ENCODE measurements at places on chromosomes 2 and 18. TPM values are rescaled to one million over a fixed set of nuclear protein-coding genes. Genes with fewer than 3 reads are reported as not detected.

Gene GNAL
- 0.22 TPM for total RNA-seq

Gene ABCG8
- total RNA-seq, result not detected

Gene ABCG5
- not detected for total RNA-seq

Gene SLC25A52
- total RNA-seq, result not detected

Gene GKN1
- not detected for total RNA-seq

Gene CCNYL1
- total RNA-seq, result 11.6 TPM

Gene PDE1A
- total RNA-seq, result 20.0 TPM

Gene KCNG2
- not detected for total RNA-seq

Gene DTNA
- total RNA-seq, result 17.2 TPM

Gene RAX
- not detected for total RNA-seq

Gene NLRC4
- not detected for total RNA-seq

Gene PROM2
- total RNA-seq, result 0.25 TPM

Gene ACTG2
- total RNA-seq, result 2.9 TPM

Gene MAP3K19
- not detected for total RNA-seq

Gene AQP4
- not detected for total RNA-seq

Gene SERPINB13
- not detected for total RNA-seq

Gene HYCC2
- total RNA-seq, result 9.4 TPM

Gene ABHD3
- 14.0 TPM for total RNA-seq

Gene CPO
- 0.12 TPM for total RNA-seq

Gene COL4A4
- total RNA-seq, result 2.7 TPM

Gene SP5
- not detected for total RNA-seq

Gene DYNAP
- not detected for total RNA-seq

Gene REG3G
- total RNA-seq, result not detected

Gene GCG
- not detected for total RNA-seq

Gene FAM161A
- 3.9 TPM for total RNA-seq

Gene TRAF3IP1
- 10.8 TPM for total RNA-seq

Gene KHK
- 1.2 TPM for total RNA-seq

Gene ACMSD
- not detected for total RNA-seq

Gene SAP130
- 3.2 TPM for total RNA-seq

Gene GKN2
- total RNA-seq, result not detected

Gene NOSTRIN
- 0.11 TPM for total RNA-seq

Gene SLC35F6
- 36.1 TPM for total RNA-seq

Gene IL1RN
- total RNA-seq, result not detected

Gene SGPP2
- not detected for total RNA-seq

Gene FAM228A
- under 0.01 TPM for total RNA-seq

Gene CDH19
- under 0.01 TPM for total RNA-seq

Gene TMEM163
- total RNA-seq, result not detected

Gene INPP5D
- 1.6 TPM for total RNA-seq

Gene NAT8
- total RNA-seq, result not detected

All from uterine smooth muscle cell (primary cell).